Activated CD4-positive, alpha-beta memory T cell treated with anti-CD3 and anti-CD28 coated beads, Interleukin-2, amount 10 ng/mL, durations not matched to agents 7 days and 5 days (primary cell): ENCODE measurements at places on chromosomes 7 and 10. TPM values are rescaled to one million over a fixed set of nuclear protein-coding genes. Genes with fewer than 3 reads are reported as not detected.
A peak's percentile ranks its signal among the peaks of the same experiment; 100 is the strongest.

The CALHM1 gene
- total RNA-seq = 0.58 TPM

The TSPAN13 gene
- 0.48 TPM for total RNA-seq

The AGR2 gene
- not detected for total RNA-seq

The NUTM2D gene
- 2.5 TPM for total RNA-seq

GRCh38 chr10:60828489-60828852 is 50.2 kb downstream of the CDK1 start:
- DNase-seq = no peak

DNA sequence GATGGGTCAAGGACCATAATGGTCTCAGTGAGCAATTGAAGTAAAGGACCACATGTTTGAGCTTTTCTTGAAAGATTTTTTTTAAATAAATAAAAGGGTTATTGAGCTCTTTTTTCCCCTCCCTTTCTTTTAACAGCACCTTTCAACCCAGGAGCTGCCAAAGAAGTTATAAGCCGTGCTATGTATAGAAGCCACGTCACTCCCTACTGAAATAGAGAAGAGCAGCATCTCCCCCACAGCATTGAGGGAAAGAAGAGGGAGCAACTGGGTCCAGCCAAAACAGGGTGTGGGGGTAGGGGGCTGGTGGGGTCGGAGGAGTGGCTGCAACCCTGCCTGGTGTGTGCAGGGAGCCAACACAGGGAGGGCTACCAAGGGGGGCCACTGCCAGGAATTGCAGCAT is 227.2 kb downstream of the PLXNA4 start:
- DNase-seq = no peak

DNA sequence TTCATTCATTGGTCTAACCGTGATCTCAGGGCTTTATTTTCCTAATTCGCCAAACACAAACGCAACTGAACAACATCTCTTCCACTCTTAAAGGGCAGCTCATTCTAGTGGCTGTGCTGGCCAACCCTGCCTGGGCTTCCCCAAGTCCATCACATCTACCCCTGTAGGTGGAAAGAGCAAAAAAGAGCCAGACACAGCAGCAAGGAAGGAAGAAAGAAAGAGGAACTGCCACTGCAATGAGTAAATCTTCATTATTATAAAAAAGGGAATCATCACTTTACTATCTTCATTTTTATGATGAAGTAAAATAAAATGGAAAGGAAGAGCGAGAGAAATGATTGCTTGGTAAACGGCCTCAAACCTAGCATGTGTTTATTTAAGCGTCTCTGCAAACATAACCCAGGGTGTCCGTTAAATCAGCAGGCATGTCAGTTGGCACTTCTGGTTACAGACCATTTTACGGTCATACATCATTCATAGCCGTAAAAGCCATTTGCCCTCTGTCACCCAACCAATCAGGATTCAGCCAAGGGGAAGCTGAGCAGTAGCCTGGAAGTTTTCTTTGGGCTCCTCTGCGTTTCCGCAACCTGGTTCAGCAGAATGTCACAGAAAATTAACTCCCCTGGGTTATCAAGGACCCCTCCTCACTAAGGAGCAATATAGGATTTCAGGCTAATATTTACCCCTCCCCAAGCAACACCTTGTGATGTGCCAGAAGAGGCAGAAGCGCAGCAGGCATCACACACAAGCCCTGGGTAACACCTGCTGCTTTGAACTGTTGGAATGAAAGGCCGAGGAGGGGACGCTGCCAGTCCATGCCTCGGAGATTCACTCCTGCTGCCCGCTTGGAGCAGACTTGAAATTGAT is 234.0 kb downstream of the SNX10 start:
- DNase-seq = no peak

DNA sequence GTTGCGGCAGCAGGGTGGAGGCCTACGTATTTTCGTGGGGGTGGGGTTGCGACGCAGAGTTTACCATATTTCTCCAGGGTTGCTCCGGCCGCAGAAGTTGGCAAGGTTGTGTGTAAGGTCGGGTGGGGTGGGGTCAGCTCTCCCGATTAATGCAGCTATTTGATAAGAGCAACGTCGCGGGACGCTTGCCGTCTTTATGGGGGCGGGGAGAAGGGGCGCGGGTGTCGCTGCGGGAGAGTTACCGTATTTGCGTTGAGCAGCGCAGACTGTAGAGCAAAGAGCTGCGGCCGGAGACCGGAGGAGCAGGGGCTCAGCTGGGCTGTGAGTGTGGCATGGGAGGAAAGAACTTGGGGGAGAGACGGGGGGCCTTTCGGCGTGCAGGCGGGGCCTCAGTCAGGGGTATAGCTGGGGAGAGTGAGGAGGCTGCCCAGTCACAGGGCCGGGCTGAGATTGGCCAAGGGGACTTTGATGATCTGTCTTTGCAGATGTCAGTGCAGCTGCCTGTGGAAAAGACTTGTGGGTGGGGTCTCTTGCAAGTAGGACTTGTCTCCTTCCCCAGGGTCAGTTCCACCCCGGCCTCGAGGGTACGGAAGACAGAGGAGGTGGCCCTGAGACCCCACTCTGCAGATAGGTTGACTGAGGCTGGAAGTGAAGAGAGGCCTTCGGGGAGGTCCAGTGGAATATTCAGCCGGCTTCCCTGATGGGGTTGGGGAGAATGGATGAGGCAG is 26.6 kb downstream of the ZNF775 start:
- peak; percentile 60 for DNase-seq

DNA sequence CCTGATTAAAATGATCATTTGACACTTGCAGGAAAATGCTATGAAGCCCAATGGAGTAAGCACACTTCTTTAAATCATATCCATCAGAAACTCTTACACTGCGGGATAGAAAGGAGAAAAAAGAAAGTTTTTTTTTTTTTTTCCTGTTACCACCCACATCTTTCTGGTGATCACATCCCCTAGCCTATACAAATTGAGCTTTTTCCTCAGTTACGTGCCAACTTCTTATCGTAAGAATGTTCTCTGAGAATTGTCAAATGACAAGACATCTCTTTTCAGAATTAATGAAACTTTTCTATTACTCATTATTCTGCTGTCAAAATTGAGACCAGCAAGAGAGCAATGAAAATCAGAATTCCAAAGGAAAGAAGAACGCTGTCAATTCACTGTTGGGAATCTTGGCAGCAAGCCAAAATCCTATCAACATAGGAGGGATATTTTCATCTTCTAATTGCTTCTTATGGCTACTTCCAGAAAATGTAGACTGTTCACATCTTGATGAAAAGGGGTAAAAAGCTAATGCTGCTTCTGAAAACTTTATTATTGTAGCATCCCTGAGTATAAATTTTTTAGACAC is 179.5 kb downstream of the ADAM12 start:
- no peak for DNase-seq
